ENCODE measurements at places on chromosomes 16 and 17.
A peak's percentile ranks its signal among the peaks of the same experiment; 100 is the strongest.

GRCh38 chr16:69916462-69916861, 34.7 kb upstream of the CLEC18A start:
- DNase-seq = no peak

- peak; percentile 36 for DNase-seq
Observed at GRCh38 chr17:71446645-71447437, 674.0 kb upstream of the SOX9 start.

DNA sequence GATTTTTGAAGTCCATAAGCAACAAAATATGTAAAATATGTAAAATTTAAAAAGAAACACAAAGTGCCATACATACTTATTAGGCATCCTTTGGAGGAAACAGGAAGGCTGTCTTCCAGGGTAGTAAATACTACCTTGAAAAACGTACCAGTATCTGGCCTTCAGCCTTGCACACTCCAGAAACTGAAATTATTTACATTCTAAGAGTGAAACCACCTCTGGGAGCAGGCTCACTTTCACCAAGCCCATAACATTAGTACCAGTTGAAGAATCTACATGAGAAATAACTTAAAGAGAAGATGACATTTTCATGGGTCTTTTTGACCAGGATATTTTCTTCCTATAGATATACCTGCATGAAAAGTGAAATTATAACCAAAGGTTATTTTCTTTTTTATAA, 6.4 kb downstream of the KRTAP9-1 start:
- DNase-seq = no peak

DNA sequence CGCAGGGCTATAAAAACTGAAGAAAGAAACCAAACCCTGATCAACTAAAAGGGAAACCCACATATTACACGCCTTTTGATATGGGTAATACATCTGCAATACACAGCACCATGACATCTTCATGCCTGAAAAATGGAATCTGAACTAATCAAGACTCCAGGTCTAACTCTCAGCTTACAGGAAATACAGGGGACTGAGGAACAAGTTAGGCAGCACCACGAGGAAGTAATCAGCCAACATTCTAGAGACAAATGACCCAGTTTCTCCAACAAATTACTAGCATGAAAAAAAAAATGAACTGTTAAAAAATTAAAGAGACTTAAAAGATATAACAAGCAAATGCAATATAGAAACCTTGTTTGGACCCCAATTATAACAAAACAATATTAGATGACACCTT, 9.1 kb downstream of the SLC39A11 start:
- DNase-seq = no peak

DNA sequence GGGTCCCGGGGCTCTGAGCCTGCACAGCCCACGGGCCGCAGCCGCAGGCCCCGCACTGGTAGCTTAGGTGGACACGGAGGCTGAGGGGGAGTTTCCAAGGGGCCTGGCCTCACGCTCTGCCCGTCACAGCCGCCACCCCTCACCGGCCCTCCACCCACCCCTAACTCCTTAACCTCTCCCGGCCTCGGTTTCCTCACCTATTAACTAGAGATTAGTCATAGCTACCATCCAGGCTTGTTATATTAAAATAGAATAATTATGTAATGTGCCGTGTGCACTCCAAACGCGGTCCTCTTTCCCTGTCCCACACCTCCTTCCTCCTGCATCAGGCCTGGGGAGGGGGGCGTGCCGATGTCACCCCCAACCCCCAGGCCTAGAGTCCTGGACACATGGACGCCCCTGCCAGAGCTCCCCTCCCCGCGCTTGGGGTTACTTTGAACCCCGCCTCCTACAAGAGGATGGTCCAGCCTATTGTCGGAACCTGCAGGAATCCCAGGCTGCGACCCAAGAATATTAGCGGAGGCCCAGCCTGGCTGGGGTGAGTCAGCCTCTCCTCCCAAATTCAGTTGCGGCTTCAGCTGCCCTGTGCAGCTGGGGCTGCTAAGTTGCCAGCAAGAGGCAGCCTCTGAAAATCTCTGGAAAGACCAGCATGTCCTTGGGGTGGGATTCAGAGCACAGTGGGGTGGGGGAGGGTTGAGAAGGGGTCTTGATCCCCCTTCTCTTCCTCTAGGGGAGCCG, 17.3 kb downstream of the SOCS3 start:
- peak; percentile 96 for DNase-seq

DNA sequence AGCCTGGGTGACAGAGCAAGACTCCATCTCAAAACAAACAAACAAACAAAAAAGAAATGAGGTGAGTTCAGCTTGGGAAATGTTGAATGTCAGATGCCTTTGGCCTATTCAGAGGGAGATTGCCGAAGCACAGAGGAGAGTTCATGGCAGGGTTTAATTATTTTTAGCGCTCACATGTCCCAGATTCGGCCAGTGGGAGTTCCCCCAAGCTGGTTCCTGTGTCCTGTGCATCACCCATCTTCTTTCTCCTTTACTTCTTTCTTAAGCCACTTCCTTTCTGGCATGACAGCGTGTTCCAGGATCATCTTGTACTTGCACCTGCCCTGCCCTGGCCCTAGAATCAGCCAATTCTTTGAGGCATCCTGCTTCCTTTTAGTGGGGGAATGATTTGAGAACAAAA, 9.2 kb downstream of the MPV17L start:
- no peak for DNase-seq

- DNase-seq = no peak
Observed at GRCh38 chr17:65545705-65546523, 15.5 kb downstream of the AXIN2 start.

- no peak for DNase-seq
Observed at GRCh38 chr17:28810437-28810836, 32.2 kb downstream of the FAM222B start.
